ENCODE measurements at places on chromosomes 12 and 14.

- DNase-seq = no peak
Observed at GRCh38 chr14:44448951-44449358, 58.1 kb downstream of the FSCB start.

DNA sequence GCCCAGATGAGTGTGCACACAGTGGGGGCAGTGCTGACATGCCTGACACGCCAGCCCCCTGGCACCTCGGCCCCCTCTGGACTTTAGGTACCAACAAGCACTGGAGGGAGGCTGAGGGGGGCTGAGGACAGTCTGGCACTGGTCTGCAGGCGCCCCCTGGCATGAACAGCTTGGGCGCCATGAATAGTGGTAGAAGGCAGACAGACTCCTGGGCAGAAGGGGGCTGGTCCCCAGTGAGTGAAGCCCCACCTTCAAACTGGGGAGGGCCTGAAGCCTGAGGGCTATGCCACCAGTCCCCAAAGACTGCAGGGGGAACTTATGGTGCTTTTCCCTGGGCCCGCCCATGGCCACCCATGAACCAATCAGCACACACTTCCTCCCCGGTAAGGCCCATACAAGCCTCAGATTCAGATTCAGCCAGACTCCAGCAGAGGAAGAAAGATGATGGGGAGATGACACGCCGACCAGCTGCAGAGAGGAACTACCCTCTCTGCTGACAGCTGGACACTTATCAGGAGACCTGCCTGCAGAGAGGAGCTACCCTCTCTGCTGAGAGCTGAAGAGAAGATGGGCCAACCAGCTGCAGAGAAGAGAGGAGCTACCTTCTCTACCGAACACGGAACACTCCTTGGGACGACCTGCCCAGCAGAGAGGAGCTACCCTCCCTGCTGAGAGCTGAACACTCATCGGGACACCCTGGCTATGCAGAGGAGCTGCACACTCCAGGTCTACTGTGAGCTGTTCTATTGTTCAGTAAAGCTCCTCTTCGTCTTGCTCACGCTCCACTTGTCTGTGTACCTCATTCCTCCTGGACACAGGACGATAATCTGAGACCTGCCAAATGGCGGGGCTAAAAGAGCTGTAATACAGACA is 324.5 kb downstream of the PCNX1 start:
- peak; percentile 37 for DNase-seq

- DNase-seq = no peak
Observed at GRCh38 chr14:64110802-64111201, 183.4 kb downstream of the ESR2 start.

GRCh38 chr14:64828071-64828470 is 51.6 kb downstream of the SPTB start:
- DNase-seq = no peak

DNA sequence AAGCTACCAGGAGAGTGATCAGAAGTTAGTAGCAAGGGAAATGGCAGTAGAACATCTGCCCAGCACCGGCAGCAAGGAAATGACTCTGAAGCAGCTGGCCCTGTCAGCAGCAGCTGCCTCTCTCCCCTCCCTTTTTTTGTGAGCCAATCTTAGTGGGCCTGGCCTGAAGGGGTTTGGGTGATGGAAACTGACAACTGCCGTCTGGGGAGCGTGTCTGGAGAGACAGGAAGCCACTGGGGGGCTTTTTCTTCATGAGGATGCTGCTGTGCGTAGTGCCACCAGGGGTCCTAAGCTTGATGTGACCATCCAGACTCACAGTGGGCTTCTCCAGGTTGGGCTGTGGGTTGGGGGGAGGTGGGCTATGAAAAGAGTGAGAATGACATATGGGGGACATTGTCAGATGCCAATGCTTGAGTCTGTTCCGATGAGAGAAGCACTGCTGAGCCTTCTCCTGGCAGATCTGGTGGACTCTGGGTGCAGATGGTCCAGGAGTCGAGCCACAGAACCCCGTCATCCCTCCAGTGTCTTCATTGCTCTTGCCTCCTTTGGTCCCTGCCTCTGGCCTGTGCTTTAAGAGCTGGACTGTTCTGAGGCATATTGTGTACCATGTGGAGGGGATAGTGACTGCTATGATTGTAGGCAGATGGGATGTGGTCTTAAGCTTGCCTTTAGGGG is 87.6 kb upstream of the HIF1A start:
- no peak for DNase-seq

DNA sequence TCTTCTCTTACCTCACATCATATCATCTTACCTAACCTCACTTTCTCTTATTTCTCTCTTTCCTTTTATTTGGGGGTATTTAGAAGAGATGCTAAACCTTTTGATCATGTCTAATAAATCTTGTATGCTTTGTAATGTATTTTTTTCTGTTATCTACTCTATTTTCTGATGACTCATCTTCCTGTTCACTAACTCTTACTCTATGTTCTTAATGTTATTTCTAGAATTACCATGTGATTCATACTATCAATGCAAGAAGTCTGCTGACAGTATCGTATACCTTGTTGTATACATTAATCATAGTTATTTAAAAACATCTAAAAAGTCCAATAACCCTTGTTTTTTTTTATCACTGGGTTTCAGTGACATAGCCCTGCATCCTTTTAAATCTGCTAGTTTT is 62.3 kb downstream of the MGAT4C start:
- DNase-seq = no peak

Measured in H7 (cell line).